CD4-positive, CD25-positive, alpha-beta regulatory T cell (primary cell): ENCODE measurements at places on chromosomes 3 and 15. TPM values are rescaled to one million over a fixed set of nuclear protein-coding genes. Genes with fewer than 3 reads are reported as not detected.

The CASR gene
- not detected for total RNA-seq

The CLDN18 gene
- total RNA-seq, result not detected

GRCh38 chr3:71135373-71136088 lies 448.0 kb downstream of the FOXP1 start:
- DNase-seq, result no peak

- DNase-seq, result no peak
These were observed 1.2 kb upstream of the LMCD1 start for GRCh38 chr3:8500319-8500988.

DNA sequence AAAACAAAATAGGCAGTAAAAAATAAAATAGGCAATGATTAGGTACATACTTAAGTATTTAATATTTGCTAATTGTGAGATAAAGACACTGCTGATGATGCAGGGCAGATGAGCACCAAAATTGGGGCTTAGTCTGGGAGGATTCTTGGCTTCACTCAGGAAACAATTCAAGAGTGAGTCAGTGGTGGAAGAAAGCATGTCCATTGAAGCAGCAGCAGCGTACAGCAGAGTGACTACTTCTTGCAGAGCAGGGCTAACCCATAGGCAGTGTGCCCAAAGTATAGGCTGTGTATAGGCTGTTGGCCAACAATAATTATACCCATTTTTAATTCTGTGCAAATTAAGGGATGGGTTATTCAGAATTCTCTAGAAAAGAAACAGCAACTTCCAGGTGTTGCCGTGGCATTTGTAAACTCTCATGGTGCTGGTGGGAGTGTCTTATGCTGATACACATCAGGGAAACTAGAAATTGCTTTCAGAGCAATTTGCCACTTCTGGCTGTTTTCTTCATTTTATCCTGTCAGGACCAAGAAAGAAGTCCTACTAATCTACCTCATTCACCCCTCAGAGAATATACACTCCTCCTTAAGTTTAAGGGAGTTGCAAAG lies 317.3 kb upstream of the NAALADL2 start:
- DNase-seq, result no peak

- no peak for DNase-seq
These were observed 261.9 kb downstream of the GABRG3 start for GRCh38 chr15:27232876-27233275.

The IGSF11 gene
- not detected for total RNA-seq

The MYLK gene
- total RNA-seq, result 2.9 TPM

The NSMCE3 gene
- total RNA-seq, result 43.0 TPM

The MME gene
- total RNA-seq, result not detected

GRCh38 chr15:29356786-29357185 lies 87.2 kb upstream of the NSMCE3 start:
- DNase-seq, result no peak

GRCh38 chr3:61632568-61633175 lies 71.3 kb downstream of the PTPRG start:
- no peak for DNase-seq

The ATP13A4 gene
- 1.6 TPM for total RNA-seq

- DNase-seq, result no peak
These were observed 29.9 kb upstream of the TMOD3 start for GRCh38 chr15:51799282-51800252.

GRCh38 chr3:129314386-129315222 lies 35.9 kb downstream of the HMCES start:
- peak; percentile 48 for DNase-seq

DNA sequence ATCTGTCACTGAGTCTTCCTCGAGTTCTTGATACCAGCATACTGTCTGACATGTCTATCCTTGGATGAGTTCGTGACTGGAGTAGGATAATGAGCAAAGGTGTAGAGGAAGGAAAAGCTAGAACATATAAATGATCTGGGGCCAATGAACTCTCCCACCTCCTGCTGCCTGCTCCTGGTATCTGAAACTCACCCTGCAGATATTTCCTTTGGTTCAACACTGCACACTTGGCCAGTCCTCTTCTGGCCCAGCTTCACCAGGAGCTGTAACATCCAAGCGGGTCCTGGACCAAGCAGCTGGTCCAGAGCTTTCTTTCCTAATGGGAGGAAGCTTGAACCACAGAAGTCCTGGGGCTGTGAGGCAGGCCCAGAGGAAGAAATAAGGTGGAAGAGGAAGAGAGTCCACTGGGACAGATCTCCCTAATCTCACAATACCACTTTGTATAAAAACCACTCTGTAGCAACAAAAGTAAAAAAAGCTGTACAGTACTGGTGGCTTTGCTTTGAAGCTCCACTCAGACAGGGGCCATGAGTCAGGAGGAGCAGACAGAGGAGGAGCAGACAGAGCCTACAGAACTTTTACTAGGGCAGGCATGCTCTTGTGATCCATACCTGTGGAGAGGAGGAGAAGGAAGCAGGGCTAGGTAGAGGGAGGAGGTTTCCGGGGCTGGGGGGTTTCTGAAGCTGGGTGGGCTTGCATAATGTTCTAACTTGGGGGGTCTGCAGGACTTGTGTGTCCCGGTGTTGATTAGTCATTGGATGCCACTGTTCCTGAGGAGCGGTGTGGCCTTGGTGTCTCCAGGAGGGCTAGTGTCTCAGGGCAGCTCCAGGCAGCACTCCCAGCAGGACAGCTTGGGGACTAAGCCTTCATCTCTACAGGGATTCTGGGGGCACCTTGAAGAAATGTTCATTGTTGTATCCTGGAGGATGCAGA lies 166.9 kb downstream of the ABHD5 start:
- no peak for DNase-seq

The LIPC gene
- total RNA-seq, result 0.99 TPM

DNA sequence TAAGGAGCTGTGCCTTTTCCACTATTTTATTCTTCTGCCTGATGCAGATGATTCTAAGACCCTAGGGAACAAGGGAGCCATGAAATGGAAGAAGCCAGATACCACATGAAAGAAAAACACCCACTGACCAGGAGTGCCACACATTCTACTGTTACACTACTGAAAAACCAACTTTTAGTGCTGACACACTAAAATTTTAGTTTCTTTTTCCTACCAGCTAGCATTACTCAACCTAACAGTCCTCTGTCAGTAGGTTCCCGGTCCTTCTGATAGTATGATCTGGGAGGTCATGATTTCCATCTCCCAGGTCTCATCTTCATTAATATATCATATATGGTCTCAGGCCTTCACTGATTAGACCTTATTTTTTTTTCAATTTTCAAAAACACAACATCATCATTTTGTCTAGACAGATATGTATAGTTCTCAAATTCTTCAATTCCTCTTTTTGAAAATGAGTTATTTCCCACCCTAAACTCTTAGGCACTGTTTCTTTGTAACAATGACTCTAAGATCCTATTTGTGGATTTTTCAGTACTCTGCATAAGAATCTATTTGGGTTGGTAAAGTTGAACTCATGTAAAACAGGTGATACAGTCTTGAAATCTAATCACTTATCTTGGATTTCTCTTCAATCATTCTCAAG lies 321.8 kb downstream of the CTNNB1 start:
- no peak for DNase-seq

The FAM174B gene
- 4.1 TPM for total RNA-seq

- no peak for DNase-seq
These were observed 44.8 kb downstream of the KBTBD12 start for GRCh38 chr3:127959873-127960272.

DNA sequence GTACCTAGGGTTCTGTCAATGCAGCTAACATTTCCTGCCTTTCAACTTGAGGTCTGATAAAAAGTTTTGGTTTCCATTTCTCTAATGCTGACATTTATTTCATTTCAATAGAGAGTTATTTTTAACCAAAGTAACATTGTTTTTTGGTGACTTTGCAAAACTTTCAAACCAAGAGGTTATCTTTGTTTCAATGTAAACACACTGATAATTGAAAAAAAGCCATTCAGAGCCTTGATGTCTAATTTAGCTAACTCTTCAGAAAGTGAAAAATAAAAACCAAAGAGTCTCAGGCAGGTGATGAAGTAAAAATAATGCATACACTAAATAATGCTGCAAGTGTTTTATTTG lies 9.6 kb upstream of the TIPARP start:
- no peak for DNase-seq

DNA sequence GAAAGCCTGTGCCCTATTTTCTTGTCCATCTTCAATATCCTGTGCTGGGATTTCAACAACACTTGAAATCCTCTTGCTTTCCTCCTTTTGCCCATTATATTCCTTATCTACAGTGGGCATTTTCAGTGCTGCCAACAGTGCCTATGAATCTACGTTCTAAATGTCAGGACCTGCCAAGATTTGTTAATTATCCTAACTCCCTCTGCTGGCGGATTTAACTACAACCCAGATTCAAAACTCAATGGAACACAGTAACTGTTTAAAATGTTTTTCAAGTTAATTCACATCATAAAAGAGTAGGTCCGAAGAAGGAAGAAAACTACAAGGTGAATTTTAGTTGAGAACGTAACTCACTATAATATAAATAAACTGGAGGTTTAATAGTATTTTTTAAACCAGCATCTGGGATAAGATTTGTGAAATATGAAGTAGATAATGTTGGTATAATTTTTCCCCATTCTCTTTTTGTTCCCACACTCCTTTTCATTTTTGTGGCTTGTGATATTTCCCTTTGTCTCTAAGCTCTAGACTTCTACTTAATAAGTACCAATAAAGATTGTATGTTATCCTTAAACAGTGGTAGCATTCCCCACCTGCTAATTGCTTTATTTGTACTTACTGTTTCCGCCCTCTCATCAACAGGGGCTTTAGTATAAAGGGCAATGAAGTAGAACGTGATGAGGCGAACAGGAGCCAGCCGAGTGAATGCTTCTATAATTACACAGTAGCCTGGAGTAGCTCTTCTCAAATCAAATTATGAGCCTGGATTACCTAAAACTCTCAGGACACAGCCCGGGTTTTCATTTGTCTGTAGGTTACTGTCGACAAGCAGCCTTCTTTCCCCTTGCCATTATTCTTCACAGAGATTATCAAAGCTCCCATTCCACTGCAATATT lies 302.5 kb upstream of the ATP11B start:
- DNase-seq, result peak; percentile 4

GRCh38 chr3:149466192-149466591 lies 8.3 kb upstream of the TM4SF4 start:
- DNase-seq, result no peak

- DNase-seq, result no peak
These were observed 22.9 kb upstream of the TPM1 start for GRCh38 chr15:63019511-63020109.

GRCh38 chr3:134803051-134803505 lies 8.0 kb downstream of the EPHB1 start:
- DNase-seq, result no peak

DNA sequence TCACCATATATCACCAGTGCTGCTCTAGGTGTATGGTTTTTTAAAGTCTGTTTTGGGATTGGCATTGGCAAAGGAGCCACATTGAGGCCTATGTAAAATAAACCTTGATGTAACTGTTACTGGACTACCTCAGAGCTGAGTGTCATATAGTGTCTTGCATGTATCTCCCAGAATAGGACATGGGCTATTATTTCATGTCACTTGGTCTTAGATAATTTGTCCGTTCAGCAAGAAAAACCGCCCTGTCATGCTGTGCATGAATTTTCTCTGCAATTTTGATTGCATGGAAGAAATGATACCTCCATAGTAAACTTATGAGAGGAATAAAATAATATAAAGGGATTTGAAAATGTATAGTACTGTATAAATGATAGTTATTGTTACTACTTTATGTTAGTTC lies 59.6 kb downstream of the RNF13 start:
- DNase-seq, result no peak

The CPEB1 gene
- total RNA-seq, result not detected

DNA sequence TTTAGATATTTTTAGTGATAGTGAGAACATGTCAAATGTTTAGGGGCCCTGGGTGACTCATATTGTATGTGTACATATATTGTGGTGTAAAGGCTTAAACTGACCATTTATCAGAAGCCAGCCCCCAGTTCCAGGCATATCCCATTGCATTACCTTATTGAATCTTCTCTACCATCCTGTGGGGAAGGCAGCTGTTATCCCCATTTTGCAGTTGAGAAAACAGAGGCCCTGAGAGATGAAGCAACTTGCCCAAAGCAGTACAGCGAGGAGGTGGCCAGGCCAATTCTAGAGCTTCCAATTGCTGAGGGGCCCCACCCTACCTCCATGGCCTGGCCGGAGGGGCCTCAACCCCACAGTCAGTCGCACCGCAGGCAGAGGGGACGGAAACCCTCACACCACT lies 47.9 kb downstream of the ZNF710 start:
- no peak for DNase-seq

- no peak for DNase-seq
These were observed 1.7 kb downstream of the KLHL40 start for GRCh38 chr3:42686832-42687650.

GRCh38 chr3:13879102-13879945 lies 547 bp downstream of the WNT7A start:
- DNase-seq, result no peak

DNA sequence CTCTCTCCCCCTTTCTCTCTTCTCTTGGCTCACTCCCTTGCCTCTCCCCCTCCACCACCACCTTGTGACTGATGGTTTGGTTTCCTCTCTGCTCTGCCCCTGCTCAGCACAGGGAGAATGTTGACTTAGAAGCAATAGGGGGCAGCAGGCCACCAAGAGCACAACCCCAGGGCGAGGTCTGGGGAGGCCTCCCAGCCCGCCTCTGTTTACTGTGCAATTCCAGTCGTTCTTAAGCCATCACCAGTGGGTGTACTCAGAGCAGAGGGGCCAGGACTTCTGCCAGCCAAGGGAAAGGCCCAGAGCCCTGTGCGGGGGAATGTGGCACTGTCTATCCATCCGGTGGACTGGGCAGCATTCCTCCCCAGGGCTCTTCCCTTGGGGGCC lies 5.7 kb upstream of the APEH start:
- DNase-seq, result no peak

- no peak for DNase-seq
These were observed 80.7 kb downstream of the SQOR start for GRCh38 chr15:45715528-45715927.

The PATL2 gene
- total RNA-seq, result 44.1 TPM

GRCh38 chr3:9683426-9683825 lies 20.2 kb upstream of the CPNE9 start:
- DNase-seq, result no peak

The LRIG1 gene
- total RNA-seq, result 81.3 TPM

The IL17RC gene
- 1.1 TPM for total RNA-seq

GRCh38 chr15:95454403-95455262 lies 875.9 kb upstream of the NR2F2 start:
- no peak for DNase-seq

The TMCO5A gene
- not detected for total RNA-seq

DNA sequence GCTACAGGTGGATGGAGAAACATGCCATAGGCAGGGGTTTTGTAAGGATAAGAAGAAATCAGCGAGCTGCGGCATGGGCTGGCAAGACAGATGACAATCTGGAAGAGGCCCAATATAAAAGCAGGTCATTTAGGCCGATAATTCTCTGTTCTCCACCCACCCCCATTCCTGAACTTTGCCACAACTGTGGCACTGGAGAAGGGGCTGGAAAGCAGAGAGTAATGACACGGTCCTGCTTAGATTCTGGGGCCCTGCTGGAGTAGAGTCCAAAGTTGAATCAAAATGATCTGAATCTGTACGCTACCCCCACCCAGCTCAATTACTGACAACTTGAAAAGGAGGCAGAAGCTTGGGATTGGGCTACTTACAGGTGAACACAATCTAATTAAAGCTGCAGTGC lies 18.4 kb upstream of the BUB1B start:
- DNase-seq, result no peak

The MAN2C1 gene
- total RNA-seq, result 353 TPM

The MYO5C gene
- 4.1 TPM for total RNA-seq
